ENCODE measurements at places on chromosomes 3 and 15. TPM values are rescaled to one million over a fixed set of nuclear protein-coding genes. Genes with fewer than 3 reads are reported as not detected.

ARPIN gene
- total RNA-seq = 15.9 TPM

- no peak for DNase-seq
Measured at GRCh38 chr3:188455748-188456147, 301.8 kb downstream of the LPP start.

IL5RA gene
- total RNA-seq = 0.78 TPM

TMEM108 gene
- 27.1 TPM for total RNA-seq

ROPN1 gene
- 0.16 TPM for total RNA-seq

DNA sequence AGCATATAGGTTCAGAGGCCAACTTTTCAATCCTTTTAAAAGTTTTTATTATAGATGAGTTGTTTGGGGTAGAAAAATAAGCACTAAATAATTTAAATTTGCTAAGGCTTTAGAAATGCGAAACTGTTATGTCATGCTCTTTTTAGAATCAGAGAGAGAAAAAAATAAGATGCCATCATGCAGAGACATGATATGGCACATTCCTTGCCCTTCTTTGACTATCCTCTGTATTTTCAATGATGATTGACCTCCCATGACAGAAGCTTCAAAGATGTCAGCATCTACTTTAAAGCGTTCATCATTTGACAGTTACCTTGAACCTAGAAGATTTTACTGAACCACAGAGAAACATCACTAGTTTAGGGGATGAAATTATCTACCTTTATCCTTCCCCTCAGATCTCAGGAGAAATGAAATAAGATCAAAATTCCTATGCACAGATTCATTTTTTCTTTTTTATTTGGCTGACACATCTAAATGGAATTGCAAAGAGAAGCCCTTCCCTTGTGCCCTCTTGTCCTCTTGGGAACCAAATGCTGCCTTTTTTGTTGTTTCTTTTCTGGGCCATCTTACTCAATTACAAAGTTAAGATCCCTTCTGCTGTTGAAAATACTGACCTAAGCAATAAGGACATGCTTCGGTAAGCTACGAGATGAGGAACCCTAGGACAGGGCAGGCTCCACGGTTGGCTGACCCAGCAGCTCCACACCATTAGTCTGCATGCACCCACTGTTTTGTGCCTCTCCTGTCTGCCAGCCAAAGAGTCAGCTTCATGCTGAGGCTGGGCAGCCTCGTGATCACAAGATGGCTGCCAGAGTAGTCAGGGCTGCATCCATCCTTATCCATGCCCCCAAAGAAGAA is 289.7 kb upstream of the TPM1 start:
- no peak for DNase-seq

DNA sequence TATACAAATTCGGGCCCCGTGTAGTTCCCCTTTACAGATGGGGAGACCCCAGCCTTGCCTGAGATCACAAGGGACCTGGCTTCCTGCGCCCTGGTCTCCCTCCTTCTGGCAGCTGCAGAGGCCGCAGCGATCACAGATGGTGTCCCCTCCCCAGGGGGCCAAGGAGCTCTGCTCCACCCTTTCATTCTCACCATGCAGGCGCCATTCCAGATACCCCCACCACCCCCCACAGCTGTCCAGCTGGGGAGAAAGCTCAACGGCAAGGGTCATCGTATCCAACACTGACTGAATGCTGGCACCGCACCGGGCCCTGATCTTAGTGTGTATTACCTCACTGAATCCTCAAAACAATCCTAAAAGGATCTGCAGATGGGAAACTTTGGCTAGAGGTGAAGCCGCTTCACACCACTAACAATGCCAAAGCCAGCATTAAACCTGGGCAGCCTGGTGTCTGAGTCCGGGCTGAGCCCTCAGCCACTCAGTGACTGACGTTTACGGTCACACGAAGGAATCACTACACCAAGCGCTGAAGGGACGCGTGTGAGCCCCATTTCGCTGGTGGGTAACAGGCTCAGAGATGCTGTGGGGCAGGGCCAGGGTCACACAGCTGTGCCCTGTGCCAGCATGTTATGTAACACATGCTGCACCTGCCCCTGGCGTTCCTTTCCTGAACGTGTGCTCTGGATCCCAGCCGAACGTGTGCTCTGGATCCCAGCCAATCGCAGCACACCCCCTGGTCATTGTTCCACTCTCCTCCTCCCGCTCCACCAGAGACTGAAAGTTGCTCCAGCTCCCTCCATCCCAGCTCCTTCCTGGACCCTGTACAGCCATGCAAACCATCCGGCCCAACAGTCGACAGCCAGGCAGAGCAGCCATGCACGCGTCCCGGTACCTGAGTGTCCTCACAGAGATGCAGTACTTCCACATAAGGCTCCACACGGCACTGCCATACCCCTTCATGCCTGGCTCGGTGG is 51.8 kb downstream of the IQSEC1 start:
- DNase-seq = no peak

TM4SF18 gene
- 5.6 TPM for total RNA-seq

DNA sequence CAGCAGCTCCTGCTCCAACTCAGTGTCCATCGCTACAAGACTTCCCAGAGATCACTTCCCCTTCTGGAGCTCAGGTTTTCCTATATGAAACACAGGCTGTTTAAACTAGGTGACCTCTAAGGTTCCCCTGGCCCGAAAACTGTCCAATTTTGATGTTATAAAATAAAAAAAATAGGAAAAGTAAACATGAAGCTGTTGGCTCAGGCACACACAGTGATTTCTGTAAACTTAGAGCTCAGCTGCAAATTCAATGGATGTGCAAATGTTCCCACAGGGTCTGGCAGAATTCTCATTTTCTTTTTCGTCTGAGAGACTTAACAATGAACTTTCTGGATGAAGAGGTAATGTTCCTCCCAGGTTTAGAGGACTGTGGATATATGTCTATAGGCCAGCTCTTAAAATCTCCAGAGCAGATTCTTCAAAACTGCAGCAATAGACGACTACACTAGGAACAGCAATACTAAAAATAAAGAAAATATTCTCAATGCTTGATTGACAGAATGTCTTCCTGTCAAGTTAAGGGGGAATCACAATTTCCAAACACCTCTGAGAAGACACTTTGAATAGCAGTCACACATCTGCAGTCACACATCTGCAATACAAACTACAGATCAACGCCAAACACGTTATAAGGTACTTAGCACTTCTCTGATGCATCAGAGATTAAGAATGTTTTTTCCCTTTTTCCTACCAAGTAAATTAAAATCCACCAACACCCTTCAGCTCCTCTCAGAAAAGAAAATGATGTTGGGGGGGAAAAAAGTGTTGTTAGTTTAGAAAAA is 2.8 kb downstream of the NUP210 start:
- no peak for DNase-seq

- no peak for DNase-seq
Measured at GRCh38 chr15:78714890-78715289, 73.9 kb upstream of the CHRNB4 start.

DNA sequence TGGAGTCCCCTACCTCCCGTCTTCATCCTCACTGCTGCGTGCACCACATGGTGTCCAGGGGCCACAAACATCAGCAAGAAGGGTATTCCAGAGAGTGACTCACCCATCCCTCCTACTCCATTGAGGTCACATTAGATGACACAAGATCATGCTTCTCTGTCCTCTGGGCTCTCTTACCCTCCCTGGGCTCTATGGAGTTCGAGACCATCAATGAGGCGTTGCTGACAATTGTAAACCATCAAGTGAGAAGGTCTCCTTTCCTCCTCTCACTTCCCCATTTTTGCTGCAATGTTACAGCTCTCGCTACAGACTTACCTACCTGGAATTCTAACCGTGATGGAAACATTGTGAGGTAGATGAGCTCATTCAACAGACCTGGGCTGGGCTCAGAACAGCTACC is 51.7 kb downstream of the HMCES start:
- DNase-seq = no peak

DNA sequence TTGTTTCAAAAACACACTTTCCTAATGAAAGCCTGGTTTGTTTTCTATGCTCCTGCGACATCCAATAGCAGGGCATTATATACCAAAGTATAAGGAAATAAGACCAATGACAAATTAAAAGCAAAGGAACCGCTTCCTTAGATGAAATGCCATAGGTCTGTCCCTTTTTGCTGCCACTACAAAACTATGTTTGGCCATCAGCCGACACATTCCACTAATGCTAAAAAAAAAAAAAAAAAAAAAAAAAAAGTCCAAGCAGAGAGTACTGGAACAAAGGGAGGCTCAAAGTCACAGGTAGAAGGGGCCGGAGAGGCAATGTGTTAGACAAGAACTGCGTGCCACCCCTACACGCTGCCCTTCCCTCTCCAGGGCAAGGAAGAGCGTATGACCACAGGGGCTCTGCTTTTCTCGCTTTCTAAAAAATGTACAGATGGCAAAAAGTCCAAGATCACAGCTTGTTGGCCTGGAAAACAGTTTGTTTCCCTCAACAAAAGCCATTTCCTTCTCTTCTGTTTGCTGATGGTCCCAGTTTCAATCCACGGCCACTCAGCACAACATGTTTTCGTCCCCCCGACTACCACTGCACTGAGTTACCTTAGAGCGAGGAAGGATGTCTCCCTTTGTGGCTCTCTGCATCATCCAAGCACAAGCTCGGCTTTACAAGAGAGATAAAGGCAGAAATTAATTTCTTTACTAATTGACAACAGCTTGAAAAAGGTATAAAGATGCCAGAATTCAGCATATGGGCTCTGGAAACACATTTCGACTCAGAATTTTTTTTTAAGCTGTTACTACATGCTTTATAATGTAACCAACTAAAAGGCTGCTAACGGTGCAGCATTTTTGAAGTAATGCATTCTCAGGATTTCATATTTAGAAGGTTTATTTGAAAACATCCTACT is 70.8 kb downstream of the ABTB1 start:
- no peak for DNase-seq

- DNase-seq = no peak
Measured at GRCh38 chr15:37134699-37135131, 34.4 kb upstream of the MEIS2 start.

Data from occipital lobe (tissue), 3 donors.